Stimulated activated CD8-positive, alpha-beta memory T cell treated with anti-CD3 and anti-CD28 coated beads, Interleukin-7, amount 100 ng/mL, for 1 hour (primary cell): ENCODE measurements at places on chromosomes 12 and 14.

DNA sequence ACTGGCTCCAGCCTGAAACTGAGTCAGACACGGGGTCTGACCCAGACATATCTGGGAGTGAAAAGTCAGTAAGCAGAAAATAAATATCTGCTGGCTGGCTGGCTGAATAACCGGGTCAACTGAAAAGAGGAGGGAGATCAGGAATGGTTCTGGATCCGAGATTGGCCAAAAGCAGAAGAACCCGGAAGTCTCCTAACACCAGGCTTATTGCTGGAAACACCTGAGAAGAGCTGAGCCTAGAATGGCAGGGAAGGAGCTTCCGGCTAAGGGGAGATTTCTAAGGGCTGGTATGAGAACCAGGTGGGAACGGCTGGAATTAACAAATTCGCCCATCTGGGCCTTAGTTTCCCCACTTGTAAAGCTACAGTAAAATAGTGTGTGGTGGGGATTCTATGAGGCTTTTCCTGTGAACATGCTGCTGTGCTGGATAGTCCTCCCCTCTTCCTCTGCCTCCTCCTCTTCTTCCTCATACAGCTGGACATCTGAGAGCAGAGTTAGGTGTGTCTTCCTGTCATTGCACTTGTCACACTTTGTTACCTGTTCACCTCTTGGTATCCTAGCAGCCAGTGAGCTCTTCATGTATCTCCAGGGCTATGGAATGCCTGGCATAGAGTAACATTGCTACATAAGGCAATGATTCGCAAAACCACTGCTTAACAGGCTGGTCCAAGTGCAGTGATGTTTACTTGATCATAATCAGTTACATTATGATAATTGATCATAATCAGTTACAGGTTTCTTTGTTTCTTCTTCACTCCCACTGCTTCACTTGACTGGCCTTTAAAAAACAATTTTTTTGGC lies 2.0 kb upstream of the SHMT2 start:
- no peak for DNase-seq

- no peak for DNase-seq
These were observed 9.4 kb downstream of the STON2 start for GRCh38 chr14:81390696-81391095.

DNA sequence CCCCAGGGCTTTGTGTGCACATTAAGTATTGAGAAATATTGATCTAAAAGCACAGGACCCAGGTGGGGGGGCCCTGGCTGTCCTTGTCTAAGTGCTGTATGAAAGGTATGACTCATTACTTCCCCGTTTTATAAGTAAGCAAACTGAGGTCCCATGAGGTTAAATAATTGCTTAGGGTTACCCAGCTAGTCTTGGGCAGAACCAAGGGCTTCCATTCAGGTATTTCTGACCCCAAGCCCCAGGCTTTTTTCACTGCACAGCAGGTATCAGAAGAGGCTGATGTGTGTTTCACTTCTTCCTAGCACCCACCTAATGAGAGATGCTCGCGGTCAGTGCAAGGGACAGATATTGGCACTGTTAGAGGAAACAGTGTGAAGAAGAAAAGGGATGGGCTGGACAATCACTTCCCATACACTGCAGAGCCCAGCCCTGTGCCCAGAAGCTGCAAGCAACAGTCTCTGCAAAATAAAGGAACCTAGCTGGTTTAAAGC lies 4.7 kb upstream of the TC2N start:
- no peak for DNase-seq

DNA sequence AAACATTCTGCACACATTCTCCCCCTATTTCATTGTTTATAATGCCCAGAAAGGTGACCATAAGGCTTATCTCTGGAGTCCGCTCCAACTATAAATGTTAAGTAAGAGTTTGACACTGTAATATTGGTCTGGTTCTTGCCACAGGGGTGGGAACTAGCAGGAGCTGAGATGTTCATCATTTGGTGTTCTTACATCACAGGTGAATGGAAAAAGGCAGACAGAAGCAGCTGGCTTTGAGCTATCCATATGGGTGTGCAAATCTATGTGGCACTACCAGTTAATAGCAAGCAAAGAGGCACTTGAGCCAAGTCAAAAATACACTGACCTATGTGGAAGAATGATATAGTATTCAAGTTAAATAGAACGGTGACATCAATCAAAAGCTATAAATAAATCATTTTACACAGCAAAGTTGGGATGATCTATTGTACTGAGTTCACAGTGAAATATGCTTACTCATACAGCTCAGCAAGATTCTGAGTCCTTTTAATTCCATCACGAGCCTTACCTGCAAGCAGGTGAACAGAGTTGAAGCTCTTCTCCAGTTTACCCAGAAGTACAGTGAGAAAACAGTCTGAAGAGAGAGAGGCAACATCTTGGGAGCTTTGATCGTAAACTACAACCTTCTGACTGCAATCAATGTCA lies 43.2 kb downstream of the DUSP16 start:
- DNase-seq: no peak

GRCh38 chr12:124170760-124171159 lies 124.1 kb upstream of the RFLNA start:
- DNase-seq: no peak

DNA sequence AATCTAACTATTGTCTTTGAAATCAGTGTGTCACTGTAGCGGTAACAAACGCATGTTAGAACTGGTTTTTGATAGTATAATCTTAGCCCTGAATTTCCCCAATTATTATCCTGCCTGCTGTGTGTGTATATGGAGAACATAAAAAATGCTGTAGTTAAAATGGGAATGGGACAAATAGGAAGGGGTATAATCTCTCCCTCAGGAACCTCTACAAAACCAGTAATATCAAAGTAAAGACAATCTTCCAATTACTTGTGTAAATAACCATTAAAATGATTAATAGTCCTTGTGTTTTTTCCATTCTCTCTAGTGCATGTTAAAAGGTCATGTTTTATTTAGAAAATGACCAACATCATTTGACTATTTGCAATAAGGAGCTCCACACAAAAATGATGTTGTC lies 200.1 kb upstream of the TMTC1 start:
- DNase-seq: no peak

DNA sequence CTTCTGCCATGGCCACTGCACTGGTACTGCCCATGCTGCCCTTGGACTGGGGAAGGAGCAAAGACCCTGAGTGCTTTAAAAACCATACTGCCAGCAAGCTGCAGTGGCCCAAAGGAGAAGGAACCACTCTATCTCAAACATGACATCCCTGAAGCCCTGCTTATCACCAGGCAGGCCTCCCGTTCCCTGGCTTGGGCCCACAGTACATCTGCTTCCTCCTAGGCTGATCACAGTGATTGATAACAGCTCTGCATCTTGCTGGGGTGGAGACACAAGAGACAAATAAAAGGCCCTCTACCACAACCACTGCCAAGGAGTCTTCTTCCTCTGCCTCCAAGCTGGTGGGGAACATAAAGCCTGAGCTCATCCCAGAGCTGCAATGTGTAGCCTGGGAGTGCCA lies 567.5 kb downstream of the TRHDE start:
- no peak for DNase-seq

DNA sequence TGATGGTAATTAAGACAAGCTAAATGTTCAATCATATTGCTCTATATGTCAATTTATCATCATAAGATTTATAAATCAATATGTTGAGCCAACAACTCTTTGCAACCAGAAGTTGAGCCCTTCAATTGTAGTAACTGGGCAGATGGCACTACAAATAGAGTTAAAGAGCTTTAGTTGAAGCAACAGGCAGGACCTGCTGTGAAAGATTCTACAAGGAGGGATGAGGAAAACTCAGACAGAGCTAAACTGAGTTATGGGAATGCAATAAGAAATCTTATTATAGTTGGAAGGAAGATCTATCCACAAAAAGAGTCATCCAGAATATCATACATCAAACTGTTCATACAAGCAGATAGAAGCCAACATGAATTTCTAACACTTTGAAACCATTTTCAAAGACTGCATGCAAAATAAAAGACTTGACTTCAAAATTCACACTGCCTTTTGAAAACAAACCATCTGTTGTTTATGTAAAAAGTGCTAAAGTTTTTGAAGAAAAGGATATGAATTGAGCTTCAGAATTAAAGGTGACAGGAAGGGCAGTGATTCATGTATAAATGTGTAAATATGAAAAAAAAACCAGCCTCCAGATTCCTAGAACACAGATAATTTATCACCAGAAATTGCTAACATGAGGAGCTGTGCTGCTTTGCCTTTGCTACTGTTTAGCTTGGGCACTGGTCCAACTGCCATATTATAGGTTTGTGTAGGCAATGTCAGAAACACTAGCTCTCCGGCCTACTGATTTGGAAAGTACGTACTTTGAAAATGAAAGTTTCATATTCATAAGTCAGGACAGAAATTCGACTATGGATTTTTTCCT lies 133.2 kb downstream of the SLC35F4 start:
- DNase-seq: no peak

DNA sequence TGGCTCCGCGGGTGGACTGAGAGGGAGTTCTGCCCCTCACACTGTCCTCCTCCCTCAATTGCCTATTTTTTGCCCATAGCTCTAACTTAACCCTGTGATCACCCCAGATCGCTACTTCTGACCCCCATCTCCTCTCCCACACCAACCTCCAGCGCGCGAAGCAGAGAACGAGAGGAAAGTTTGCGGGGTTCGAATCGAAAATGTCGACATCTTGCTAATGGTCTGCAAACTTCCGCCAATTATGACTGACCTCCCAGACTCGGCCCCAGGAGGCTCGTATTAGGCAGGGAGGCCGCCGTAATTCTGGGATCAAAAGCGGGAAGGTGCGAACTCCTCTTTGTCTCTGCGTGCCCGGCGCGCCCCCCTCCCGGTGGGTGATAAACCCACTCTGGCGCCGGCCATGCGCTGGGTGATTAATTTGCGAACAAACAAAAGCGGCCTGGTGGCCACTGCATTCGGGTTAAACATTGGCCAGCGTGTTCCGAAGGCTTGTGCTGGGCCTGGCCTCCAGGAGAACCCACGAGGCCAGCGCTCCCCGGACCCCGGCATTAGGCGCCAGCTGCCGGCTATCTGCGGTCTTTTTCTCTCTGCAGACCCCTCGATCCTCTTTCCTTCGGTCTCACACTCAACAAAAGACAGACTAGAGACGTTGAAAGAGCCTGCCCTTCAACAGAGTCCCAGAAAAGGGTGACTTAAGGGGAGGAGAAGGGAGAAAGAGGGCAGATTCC lies 3.0 kb upstream of the TBX3 start:
- DNase-seq: no peak

GRCh38 chr12:55633151-55633550 lies 3.5 kb upstream of the OR10P1 start:
- no peak for DNase-seq

GRCh38 chr12:106878804-106879203 lies 76.9 kb upstream of the TMEM263 start:
- DNase-seq: no peak

- DNase-seq: no peak
These were observed 590 bp downstream of the SCNN1A start for GRCh38 chr12:6374786-6375160.

DNA sequence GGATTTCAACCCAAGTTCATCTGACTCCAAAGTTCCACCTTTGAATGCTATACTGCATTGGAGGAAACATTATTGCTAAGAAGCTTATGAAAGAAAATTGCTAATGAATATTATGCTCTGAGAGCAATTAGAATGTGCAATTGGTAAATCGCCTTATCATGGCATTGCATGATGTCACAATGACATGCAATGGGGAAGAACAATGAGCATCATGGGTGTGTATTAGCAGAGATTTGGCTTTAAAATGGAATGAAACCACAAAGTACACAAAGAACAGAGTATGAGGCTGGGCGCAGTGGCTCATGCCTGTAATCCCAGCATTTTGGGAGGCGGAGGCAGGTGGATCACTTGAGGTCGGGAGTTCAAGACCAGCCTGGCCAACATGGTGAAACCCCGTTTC lies 34.7 kb downstream of the FOS start:
- no peak for DNase-seq

DNA sequence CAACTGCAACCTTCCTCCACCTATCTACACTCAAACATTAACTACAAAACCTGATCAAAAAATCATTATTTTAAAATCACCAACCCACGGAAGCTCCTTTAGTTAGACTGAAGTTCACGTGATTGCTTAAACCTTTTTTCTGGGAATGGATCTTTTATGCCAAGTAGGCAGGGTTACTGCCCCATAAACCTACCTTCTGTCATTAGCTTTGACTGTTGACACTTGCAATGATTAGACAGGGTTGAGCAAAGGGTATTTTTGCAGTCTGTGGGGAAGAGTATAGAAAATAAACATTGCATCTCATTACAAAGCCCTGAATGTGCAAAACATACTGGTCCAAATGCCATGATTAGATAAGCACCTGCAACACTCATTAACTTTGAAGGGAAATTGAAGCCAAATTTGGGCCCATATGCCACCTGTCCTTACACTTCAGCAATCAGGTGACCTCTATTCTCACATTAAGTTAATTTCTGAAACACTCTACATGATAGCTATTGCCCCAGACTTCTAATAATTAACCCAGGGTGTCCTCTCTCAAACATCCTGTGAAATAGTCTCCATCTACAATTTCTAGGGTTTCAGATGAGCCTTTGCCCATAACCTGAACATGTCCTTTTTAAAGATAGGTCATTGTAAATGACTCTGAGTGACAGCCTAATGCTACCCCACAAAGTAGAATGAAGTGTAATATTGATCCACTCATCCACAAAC lies 156.0 kb upstream of the PLEKHG7 start:
- DNase-seq: no peak

DNA sequence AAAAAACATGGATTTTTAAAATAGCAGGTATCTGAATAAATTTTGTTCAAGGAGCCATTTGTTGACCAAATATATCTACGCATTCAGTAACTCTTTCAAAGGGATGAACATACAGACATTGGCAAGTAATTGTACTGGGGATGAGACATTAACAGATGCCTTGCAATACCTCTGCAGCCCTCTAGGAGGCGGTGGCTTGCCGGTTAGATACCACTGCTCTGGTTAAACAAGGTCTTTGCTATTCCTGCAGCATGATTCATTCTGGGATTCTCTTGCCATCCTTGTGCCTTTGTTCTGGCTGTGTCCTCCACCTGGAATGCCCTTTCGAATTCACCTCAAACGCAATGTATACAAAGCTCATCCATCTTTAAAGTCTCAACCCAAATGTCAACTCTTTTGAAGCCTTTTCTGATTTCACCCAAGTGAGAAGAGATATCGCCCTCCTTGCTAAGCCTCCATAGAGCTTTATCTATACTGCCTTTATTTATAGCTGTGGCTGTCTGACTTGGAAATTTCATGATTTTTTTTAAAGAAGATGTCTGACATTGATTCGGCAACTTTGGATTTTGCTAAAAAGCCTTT lies 131.0 kb upstream of the SRRM4 start:
- DNase-seq: no peak

DNA sequence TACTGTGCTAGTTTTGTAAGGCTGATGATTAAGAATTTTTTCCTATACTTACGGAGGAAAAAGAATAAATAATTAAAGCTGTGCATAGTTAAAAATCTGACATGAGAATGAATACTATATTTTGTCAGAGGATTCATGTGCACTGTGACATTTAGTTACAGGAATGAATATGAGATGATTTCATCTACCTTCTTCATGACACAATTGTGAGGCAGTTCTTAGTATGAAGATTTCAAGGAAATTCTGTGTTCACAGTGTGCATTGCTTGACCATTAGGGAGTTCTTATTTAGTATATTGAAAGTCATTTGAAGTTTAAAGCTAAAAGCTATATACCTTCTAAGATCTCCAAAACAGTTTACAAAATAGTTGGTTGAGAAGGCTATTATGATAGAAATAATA lies 70.1 kb downstream of the ATF7IP start:
- no peak for DNase-seq

GRCh38 chr12:114477989-114478395 lies 72.0 kb upstream of the TBX5 start:
- DNase-seq: no peak
